ENCODE measurements at places on chromosomes 4 and X.

DNA sequence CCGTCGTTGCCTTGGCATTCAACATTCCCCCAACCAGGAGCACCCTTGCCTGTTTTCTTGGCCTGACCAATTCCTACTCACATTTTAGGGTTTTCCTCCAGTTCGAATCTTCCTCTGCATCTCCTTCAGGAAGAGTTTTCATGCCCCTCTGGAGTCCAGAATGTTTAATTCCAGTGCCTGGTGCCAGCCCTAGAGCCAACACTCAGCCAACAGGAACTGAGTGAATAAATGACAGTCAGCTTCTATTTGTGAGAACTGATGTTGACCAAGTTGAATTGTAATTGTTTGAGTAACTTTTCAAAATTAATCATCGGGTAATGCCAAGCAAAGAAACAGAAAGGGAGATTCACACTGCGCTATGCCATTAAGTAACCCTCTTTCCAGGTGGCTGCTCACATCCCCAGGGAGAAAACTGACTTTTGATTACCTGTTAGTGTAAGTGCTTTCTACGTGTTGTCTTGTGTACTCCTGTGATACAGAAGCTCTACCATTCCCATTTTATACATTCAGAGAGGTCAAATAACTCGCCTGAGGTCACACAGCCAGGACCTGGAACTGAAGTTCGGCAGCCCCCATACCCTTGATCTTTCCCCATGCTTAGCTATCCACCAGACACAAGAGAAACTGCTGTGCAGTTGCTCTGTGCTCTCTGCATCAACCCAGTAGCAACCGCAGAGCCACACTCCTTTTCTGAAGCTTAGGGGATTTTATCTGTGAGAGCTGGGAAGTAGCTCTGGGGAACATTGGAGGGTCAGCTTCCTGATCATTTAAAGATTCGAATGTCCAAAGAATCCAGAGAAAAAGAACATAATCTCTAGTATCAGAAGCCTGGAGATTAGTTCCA lies 19.0 kb upstream of the SLC2A9 start:
- no peak for DNase-seq

GRCh38 chrX:143781103-143781502 lies 60.6 kb upstream of the SPANXN2 start:
- DNase-seq, result no peak

GRCh38 chr4:97653701-97654100 lies 489.6 kb downstream of the STPG2 start:
- DNase-seq, result no peak

GRCh38 chrX:118675326-118675965 lies 52.0 kb upstream of the IL13RA1 start:
- no peak for DNase-seq

Measured in transverse colon (tissue), 4 donors.